Anterior cingulate cortex (tissue), 58 donors: ENCODE measurements at places on chromosomes 5 and 9.
A peak's percentile ranks its signal among the peaks of the same experiment; 100 is the strongest.

GRCh38 chr9:132175431-132175830 is 13.6 kb downstream of the NTNG2 start:
- no peak for DNase-seq

DNA sequence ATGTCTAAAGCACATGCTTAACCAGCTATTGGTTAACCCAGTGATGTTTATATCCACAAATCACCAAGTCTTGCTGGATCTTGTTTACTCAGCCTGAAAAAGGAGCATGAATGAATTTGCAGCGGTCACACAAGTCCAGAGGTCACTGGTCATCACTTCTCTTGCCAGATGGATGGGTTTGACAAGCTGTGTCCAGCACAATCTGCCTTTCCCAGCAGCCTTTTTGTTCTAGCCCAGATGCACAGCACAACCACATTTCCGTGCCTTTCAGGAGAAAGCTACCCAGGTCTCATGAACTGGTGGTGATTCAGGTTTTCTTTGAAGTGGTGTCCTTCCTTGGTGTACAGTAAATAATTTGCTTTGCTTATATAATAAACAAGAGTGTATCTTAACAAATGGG is 32.1 kb downstream of the TMEM252 start:
- DNase-seq: no peak

- no peak for DNase-seq
Measured at GRCh38 chr5:1295650-1296037, 776 bp upstream of the TERT start.

- no peak for DNase-seq
Measured at GRCh38 chr5:79005151-79005550, 20.0 kb upstream of the ARSB start.

DNA sequence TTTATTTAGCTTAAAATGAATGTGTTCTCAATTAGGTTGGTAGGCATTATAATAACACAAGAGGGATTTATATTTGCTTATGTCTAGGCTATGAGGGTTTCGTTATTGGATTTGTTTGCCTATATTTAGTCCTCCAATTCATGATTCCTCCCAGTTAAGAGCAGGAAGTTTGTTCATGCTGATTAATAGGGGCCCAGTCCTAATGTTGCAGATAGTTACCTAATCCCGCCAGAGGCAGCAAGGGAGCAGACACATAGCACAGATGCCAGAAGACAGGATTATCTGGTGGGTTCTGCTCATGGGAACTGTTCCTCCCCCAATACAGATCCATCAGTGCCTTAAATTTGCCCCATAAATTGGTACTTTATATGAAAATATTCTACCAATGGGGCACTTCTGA is 100.8 kb upstream of the TLE4 start:
- no peak for DNase-seq

- DNase-seq: no peak
Measured at GRCh38 chr9:122367065-122367464, 3.8 kb upstream of the PTGS1 start.

GRCh38 chr9:12963537-12963936 is 188.7 kb downstream of the LURAP1L start:
- DNase-seq: no peak

GRCh38 chr9:127809540-127810377 is 7.1 kb downstream of the FPGS start:
- DNase-seq: no peak

DNA sequence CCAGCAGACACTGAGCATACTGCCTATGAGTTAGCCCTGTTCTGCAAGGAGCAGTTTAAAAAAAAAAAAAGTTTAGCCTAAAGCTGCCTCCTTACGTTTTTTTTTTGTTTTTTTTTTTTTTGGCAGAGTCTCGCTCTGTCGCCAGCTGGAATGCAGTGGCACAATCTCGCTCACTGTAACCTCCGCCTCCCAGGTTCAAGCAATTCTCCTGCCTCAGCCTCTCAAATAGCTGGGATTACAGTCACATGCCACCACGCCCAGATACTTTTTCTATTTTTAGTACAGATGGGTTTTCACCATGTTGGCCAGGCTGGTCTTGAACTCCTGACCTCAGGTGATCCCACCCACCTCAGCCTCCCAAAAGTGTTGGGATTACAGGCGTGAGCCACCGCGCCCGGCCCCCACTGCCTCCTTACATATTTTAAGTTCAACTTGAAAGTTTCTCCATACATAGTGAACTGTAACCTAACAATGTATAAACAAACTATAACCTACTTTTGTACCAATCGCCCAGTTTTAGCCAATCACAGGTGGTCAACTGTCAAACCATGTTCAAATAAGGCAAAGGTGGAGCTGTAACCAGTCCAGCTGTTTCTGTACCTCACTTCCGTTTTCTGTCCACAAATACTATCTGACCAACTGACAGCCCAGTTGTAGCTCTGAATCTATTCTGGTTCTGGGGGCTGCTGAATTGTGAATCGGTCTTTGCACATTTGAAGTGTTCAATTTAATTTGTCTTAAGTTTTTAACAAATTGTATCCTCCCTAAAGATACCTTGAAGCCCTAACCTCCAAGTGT is 17.1 kb downstream of the GKAP1 start:
- no peak for DNase-seq

DNA sequence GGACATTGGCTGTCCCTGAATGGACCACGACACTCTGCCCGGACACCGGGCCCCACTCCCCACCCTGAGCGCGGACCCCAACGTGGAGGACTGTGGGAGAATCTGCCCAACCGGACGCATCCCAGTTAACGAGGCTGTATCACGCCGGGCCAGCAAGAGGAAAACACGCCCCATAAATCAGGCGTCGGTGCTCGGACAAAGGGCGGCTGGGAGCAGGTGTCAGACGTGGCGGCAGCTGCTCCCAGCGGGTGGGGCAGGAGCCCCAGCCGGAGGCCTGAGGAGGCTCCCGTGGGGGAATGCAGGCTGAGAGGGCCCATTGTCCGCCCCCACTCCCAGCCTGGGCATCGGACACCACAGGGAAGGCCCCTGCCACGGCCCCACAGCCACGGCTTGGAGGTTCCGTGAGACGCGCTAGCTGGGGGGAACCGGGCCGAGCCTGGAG is 19.2 kb downstream of the NOTCH1 start:
- peak; percentile 48 for DNase-seq

DNA sequence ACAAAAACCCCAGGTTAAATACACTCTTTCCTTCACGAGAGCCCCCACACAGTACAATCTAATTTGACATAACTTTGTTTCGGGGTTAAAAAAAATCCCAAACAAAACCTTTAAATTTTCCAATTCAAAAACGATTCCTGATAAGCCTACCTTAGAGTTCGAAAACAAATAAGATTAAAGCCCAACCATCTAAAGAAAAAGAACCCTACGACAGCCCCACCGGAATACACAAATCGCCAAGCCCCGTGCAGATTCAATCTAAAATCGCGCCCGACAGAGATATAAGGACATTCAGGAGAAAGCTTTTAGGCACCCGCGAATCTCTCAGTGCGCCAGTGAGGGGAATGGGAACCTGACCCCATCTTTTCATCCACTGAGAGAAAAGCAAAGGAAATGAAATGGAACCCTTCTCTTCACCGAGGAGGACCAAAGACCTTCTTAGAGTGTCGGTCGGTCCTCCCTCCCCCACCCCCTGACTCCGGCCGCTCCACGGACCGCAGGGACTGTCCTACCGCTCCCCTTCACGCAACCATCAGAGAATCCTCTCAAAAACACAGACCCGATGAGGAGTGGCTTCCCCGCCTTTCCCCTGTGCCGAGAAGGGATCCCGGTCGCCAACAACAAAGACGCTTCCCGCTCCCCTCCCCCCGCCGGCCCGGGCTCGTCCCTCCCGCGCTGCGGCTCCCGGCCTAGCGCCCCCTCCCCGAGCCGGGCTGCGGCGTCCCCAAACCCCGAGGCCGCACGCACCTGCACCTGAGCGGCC is 925 bp downstream of the ABHD17B start:
- DNase-seq: peak; percentile 49

GRCh38 chr5:18281947-18282581 is 647.8 kb downstream of the TAF11L14 start:
- DNase-seq: no peak

DNA sequence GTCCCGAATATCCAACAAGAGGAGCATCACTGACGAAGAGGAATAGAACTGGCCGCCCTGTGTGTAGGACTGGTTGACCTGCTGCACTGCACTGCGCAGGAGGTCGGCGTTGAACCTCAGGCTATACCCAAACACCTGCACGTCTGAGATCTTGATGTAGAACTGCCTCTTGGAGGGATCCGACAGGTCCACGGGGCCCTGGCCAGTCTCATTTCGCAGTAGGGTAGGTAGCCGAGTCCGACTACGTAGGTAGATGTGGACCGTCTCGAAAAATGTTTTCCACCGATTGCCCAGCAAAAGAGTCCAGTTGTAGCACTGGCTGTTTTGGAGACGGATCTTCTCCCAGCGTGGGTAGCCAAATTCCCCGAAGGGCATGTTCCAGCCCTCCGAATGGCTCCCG is 202.0 kb downstream of the BRINP1 start:
- no peak for DNase-seq

- DNase-seq: no peak
Measured at GRCh38 chr5:72507231-72507906, at the start of gene ZNF366. ZNF366 (minus strand) TSS chr5:72507410; CDS start chr5:72461496, 45,914 bp downstream.

DNA sequence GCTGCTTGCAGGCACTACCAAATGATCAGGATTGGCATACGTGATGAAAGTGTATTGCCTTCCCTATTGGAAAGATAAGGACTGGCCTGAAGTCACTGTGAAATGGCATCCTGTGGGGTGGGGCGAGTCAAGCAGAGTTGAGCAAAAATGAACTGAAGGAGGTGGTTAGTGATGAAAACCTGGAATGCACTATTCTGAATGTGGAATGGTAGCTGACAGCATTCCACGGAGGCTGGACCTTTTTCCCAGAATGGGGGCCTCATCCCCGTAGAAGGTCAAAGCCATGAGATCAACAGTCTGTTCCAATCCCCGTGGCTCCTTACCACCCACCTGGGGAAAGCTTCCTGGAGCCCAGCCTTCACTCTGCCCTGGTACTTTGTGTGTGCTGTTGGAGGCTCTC is 37.7 kb downstream of the ASS1 start:
- DNase-seq: no peak

GRCh38 chr5:73946278-73946677 is 320.3 kb downstream of the ARHGEF28 start:
- DNase-seq: no peak
